ENCODE measurements at places on chromosomes 2 and 18.

GRCh38 chr2:178397002-178397605 lies 53.9 kb downstream of the PRKRA start:
- DNase-seq, result no peak

DNA sequence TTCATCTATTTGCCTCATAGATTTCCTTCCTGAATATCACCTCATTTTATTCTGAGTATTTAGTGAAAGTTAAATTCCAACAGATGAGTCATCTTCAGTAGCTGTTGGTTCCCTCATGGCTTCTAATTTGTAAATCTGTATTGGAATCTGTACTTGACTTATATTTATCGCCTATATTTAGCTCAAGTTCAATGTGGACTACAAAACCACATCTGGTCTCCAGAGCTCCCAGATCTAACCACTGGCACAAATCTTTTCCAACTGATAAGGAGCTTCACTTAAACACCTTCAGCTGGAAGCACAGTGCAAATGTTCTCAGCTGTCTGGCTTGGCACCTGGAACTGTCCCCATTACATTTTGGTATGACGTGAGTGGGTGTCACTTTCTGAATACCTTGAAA lies 82.8 kb upstream of the DSEL start:
- DNase-seq, result no peak

GRCh38 chr2:42110641-42111322 lies 58.4 kb upstream of the EML4 start:
- no peak for DNase-seq

- no peak for DNase-seq
Observed at GRCh38 chr18:67092141-67092540, 424.4 kb downstream of the DSEL start.

GRCh38 chr2:144546933-144547332 lies 27.0 kb upstream of the ZEB2 start:
- no peak for DNase-seq

DNA sequence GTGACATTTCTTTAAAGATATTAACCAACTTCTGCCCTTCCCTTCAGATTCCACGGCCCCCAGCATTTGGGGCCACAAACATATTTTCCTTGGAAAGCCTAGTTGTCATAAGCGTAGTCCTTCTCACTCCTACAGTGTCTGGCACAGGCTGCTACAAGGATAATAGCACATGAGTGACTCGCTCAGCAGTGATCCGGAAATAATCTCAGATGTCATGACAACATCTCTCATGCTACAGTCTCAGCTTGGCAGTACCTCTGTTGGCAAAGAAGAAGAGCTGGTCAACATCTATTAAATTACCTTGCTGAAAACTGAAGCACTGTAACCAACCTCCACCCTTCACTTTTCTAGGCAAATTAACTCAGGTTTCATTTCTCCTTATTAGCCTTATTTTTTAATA lies 351.7 kb downstream of the RAD51AP2 start:
- no peak for DNase-seq

- no peak for DNase-seq
Observed at GRCh38 chr2:198382811-198383210, 578.4 kb downstream of the PLCL1 start.

GRCh38 chr18:6636091-6636490 lies 93.4 kb upstream of the ARHGAP28 start:
- DNase-seq, result no peak

DNA sequence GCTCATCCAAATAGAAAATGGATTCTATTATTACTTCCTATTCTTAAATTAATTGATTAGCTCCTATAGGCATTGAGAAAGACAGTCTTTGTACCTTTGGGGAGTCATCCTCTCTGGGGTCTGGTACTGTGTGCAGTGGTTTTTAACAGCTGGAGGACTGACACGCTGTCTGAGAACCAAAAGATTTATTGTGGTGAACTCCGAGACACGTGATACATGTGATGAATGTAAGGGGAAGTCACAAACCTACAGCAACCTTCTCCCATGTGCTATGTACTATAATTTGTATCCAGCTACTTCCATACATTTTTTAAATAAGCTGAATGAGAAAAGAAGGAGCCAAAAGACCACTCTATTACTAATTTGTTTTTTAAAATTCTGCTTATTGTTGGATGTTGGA lies 133.7 kb downstream of the GALNT3 start:
- DNase-seq, result no peak

DNA sequence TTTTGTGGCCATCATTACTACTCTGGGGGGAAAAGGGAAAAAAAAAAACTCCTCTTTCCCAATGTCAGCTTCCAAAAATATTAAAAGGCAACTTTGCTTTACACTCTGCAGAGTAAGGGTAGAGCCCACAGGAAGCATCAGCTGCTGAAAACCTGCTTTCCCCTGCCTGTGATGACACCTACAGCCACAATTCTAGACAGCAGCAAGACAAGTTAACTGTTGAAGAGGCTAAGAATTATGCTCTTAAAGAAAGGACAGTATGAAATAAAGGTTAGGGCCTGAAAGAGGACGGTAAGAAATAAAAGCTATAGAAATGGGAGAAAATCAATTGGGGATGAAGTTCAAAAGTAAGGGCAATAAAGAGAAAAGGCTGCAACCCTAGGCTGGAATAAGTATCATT lies 3.0 kb downstream of the PDE11A start:
- DNase-seq, result no peak

DNA sequence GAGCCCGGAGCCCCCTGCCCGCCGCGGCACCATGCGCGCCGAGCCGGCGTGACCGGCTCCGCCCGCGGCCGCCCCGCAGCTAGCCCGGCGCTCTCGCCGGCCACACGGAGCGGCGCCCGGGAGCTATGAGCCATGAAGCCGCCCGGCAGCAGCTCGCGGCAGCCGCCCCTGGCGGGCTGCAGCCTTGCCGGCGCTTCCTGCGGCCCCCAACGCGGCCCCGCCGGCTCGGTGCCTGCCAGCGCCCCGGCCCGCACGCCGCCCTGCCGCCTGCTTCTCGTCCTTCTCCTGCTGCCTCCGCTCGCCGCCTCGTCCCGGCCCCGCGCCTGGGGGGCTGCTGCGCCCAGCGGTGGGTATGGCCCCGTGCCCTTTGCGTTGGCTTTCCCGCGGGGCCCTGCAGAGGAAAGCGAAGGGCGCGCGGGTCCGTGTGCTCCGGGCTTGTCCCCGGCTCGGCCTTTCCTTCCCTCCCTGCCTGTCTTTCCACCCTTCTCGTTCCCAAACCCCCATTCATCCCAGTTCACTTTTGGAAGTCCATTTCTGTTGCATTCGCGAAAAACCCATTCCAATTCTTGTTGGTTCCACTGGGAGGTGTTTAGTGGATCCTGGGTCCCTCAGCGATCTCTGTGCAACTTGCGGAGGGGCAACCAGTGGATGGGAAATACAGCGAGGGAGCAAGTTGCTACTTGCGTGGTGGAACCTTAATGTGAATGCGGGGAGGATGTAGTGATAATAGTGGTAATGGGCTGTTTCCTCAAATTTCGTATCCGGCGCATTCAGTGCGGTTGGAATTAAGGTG lies 599 bp downstream of the ADAM23 start:
- DNase-seq, result no peak

GRCh38 chr2:50143822-50144575 lies 887.9 kb downstream of the NRXN1 start:
- no peak for DNase-seq

DNA sequence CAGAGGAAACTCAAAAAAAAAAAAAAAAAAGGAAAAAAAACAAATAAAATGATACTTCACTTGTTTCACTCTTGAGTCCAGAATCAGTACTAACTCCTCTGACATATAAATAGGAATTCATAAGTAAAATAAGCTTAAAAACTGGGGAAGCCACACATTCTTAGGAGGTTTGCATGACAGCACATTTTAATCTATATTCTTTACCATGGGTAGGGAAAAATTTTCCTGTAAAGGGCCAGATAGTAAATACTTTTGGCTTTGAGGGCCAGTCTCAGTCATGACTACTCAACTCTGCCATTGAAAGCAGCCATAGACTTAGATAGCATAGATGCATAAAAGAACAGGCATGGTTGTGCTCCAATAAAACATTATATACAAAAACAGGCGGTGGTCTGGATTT lies 145.2 kb downstream of the BCL11A start:
- no peak for DNase-seq

DNA sequence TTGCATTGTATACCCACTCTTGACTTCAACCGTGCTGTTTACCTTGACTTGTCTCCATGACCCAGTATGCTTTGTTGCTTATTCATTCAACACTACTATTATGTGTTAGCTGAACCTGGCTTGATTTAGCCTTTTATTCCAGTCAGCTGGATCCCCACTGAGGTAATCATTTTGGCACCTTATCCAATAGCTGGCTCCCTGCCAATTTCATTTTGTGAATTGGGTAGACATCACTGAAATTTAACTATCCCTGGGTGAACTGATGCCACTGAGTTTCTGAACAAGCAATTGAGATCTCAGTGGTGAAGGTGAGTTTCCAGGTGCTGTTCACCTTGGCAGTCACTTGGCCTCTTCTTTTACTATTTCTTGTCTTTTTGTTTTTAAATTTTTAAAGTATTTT lies 584.3 kb downstream of the ADCYAP1 start:
- no peak for DNase-seq

GRCh38 chr2:46778511-46778910 lies 137.1 kb downstream of the MCFD2 start:
- DNase-seq, result no peak

GRCh38 chr18:37487400-37487867 lies 78.2 kb downstream of the CELF4 start:
- DNase-seq, result no peak

- DNase-seq, result no peak
Observed at GRCh38 chr2:229249536-229249935, 21.6 kb downstream of the PID1 start.

DNA sequence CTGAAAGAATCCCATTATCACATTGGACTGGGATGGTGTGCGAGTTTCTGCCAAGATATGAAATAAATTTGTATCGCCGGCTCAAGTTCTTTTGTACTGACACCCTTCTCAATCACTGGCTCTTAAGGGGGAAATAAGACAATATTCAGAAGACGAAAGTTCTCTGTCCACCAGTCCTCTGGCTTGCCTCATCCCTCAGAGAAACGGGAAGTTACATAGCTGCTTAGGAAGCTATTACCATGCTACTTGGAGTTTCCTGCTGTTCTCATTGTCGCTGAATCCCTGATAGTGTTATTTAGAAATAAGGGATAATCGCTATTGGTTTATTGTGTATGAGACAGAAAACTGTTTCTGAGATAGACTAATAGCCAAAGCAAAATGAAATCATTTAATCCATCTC lies 205.0 kb upstream of the ZNF521 start:
- DNase-seq, result no peak

GRCh38 chr2:75134860-75135259 lies 64.5 kb downstream of the TACR1 start:
- no peak for DNase-seq

- no peak for DNase-seq
Observed at GRCh38 chr2:240503375-240503774, 54.4 kb downstream of the ANKMY1 start.

- no peak for DNase-seq
Observed at GRCh38 chr2:124264551-124265091, 239.5 kb downstream of the CNTNAP5 start.

DNA sequence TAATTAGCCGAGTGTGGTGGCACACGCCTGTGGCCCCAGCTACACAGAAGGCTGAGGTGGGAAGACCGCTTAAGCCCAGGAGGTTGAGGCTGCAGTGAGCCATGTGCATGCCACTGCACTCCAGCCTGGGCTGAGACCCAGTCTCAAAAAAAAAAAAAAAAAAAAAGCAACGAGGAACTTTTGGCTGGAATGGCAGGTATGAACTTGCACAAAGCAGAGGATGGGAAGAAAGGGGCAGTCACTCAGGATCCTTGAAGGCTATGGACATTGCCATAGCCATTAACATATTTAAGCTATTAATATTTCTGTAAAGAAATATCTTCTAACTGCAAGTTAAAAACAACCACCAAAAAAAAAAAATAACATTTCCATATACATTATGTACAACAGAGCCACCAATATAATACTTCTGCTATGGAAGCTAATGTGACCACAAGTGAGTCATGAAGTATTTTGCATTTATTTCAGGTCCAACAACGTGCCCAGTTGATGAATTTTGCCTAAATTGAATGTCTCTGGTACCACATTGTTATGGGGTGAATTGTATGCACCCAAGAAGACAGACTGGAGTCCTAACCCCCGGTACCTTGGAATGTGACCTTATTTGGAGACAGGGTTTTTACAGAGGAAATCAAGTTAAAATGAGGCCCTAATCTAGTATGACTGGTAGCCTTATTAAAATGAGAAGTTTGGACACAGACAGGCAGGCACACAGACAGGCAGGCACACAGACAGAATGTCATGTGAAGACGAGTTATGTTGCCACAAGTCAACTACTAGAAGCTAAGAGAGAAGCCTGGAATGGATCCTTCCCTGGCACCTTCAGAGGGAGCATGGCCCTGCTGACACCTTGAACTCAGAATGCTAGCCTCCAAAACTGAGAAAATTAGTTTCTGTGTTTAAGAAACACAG lies 102.8 kb downstream of the RBMS1 start:
- no peak for DNase-seq

DNA sequence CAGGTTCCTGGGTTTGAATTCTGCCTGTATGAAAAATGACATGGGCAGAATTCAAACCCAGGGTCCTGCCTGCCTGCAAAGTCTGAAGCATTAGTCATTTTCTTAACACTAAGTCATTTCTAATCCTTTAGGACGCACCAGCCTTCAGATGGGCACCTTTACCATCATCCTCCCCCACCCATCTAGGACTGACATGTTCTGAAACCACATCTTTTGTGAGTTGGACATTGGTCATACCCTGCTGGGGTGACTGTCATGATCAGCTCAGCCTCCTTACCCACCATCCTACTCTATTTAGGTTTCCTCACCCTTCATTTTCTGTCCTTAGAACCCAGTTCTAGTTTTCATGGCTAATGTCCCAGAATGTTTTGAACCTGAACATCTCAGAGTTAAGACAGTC lies 104.9 kb downstream of the TRIB2 start:
- DNase-seq, result no peak

DNA sequence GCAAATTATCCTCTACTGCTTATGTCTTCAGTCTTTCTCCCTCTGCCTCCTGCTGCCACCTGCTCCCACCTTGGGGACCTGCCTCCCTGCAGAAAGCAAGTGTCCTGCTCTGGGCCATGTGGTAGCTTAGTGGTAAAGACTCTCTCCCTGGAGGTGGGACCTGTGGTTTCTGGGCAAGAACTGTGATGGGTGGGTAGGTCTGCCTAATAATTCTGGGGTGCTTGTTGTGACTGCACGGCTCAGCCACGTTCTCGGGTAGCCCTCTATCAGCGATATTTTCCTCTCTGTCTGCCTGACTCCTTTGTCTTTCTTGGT lies 16.4 kb upstream of the CD28 start:
- DNase-seq, result no peak

GRCh38 chr18:10482985-10483949 lies 28.8 kb downstream of the APCDD1 start:
- DNase-seq, result no peak

GRCh38 chr2:59312967-59313940 lies 1072.1 kb upstream of the FANCL start:
- DNase-seq, result no peak

- DNase-seq, result no peak
Observed at GRCh38 chr2:186687807-186688211, 6.1 kb upstream of the FAM171B start.

GRCh38 chr2:70690846-70691245 lies 77.2 kb downstream of the ADD2 start:
- no peak for DNase-seq

GRCh38 chr2:46811379-46812310 lies 104.0 kb downstream of the MCFD2 start:
- DNase-seq, result no peak

All from activated naive CD4-positive, alpha-beta T cell (primary cell).